ENCODE measurements at places on chromosomes 16 and 17. TPM values are rescaled to one million over a fixed set of nuclear protein-coding genes. Genes with fewer than 3 reads are reported as not detected.
A peak's percentile ranks its signal among the peaks of the same experiment; 100 is the strongest.

DNA sequence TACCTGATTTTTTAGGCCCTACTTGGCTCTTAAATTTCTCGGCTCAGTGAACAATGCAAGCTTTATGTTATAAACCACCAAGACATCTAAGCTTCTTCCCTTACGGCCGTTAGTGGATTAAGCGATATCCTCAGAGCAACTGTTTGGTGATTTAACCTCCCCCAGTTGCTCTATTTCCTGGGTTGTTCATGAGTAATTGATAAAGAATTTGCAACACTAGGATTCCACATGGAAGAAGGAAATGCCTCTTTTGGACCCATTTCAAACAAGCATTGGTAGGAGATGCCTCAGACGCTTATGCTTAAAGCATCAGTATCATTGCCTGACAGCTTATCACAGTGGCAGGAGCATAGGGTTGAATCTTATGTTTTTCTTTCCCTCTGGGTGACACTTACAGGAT, 65.3 kb downstream of the RBFOX1 start:
- no peak for DNase-seq

GRCh38 chr17:32541640-32542039, 54.8 kb downstream of the CDK5R1 start:
- DNase-seq = no peak

- DNase-seq = no peak
These were observed 17.9 kb upstream of the ALDH3A2 start for GRCh38 chr17:19630661-19631060.

DNA sequence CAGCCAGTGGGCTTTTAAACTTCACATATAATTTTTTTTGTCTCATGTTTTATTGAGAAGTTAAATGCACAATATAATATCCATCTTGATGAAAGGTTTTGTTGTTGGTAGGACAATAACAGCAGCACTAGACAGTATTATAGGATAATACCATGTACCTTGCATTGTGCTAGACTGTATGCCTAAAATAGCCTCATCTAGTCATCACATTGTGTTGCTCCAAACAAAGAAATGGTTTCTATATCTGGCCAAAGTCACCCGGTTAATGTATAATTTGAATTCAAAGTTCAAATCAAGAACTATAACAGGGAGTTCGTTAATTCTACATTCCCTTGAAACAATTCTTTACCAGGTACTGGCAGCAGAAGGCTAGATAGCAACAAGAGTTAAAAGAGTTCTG, 104.9 kb downstream of the KCNJ2 start:
- DNase-seq = no peak

GRCh38 chr17:47316311-47316710, 7.4 kb upstream of the EFCAB13 start:
- DNase-seq = no peak

- peak; percentile 62 for DNase-seq
These were observed 31.9 kb downstream of the CACNG1 start for GRCh38 chr17:67076290-67076689.

DNA sequence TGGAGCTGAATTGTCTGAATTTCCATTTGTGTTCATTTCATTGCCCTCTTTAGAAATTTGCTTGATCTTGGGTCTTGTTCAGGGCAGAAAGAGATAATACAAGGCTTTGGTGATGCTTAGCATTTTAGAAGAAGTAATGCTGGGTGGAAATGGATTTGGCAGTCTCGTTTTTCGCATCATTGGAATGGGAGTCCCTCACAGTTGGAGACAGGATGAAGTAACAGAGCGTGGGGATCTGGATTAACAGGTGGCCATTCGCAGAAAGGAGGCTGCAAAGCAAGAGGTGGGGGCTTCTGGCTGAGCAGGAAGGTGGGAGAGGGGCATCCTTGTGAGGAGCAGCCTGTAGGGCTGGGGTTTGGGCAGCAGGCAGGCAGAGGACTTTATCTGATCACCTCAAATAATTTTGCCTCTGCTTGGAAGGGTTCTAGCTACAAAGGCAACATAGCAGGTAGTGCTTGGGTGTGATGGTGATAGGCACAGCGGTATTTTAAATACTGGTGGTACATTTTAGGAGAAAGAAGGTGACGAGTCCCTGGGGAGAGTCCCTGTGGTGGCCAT, 17.0 kb downstream of the KSR1 start:
- DNase-seq = no peak

DNA sequence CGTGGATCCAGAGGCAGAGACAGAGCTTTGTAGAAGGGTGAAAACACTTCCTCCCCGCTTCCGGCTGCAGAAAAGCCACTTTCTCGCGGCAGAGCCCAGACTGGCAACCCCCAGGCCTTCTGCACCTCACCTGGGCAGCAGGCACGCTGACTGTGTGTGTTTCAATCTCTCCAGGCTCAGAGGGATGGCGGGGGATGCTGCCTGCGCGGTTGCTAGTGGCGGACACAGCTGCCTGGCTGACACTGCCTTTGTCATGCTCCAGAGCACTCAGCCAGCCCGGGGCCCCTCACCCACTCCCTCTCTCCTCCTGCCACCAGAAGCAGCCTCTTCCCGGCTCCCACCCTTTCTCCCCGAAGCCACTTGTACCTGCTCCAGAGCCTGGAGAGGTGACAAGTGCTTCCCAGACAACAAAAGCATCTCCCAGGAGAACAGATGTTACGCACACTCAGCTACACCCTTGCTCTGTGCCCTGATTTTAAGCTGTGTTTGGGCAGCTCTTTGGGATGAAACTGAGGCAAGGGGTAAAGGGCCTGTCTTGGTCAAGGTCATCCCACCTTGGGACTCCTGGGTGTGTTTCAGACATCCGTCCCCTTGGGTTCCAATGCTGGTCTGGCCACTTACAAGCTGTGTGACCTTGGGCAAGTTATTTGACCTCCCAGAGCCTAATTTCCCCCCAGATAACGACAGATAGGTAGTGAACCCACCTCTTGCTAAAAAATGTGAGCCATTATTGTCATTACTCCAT, 9.2 kb upstream of the GLIS2 start:
- no peak for DNase-seq

- DNase-seq = no peak
These were observed 11.6 kb downstream of the MYO1C start for GRCh38 chr17:1480747-1481465.

DNA sequence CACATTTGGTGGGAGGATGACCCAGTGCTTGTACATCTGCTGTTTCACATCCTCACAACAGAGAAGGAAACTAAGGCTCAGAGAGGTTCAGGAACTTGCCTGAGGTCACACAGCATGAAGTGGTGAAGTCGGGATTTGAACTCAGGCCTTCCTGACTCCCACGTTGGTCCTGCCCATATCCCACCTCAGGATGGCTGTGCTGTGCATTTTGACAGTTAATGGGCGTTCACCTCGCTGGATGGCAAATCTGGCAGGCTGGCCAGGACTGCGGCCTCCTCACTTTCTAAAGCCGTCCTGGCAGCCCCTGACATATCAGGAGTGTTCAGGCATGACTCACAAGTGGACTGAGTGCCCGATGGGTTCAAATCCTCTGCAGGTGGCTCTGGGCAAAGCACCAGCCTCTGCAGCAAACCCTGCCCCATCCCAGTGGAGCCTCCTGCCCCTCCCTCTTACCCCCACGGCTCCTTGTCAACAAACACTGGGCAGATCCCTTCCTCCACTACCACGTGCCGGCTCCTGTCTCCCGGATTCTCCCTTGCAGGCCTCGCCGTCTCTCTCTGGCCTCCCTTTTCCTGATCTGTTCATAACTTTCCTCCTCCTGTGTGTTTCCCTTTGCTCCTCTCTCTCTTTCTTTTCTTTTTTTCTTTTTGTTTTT, 29.2 kb downstream of the SOCS3 start:
- DNase-seq = no peak

DNA sequence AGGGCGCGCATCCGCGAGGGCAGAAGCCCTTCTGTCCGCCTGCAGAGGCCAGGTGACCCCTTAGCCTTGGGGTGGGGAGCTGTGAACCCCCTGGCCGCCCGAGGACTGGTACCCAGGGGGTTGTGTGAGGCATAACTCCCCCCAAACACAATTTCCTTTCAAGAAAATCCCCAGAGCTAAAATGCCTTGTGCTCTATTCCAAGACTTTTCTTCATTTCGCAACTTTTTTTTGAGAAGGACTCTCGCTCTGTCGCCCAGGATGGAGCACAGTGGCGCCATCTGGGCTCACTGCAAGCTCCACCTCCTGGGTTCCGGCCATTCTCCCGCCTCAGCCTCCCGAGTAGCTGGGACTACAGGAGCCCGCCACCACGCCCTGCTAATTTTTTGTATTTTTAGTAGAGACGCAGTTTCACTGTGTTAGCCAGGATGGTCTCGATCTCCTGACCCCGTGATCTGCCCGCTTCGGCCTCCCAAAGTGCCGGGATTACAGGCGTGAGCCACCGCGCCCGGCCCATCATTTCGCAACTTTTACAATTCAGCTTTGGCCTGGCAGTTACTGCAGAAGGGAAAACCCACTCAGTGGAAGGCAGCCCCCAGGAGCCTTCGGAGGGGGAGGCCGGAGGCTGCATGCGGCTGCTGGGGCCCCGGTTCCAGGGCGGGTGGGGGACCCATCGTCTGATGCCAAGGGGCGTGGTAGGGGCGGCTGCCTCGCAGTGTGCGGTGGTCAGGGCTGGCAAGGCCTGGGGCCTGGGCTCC, 963 bp upstream of the APRT start:
- DNase-seq = no peak

- no peak for DNase-seq
These were observed 16.8 kb downstream of the MARCHF10 start for GRCh38 chr17:62791235-62791734.

DNA sequence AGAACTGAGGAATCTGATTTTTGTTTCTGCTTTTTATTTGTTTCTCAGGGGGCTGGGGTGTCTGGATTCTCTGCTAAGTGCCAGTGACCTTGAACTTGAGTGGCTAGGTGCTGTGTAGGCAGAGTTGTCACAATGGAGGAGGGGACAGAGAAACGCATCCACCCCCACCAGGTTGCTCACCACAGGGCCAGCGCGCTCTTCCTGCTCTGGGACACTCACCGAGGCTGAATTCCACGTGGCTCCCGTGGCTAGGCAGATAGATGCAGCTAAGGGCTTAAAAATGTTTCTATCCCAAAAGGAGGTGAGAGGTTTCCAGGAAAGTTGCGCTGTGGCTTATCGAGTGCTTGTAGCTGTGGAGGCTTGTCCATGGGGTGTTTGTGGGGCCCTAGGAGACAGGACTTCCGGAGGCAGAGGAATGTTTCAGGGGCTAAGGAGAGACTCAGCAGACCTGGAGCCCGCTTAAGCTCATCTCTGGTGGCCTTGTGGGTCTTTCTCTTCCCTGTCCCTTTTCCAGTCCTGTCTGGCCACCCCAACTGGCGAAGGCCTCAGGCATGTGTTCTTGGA, 36.8 kb downstream of the ADCY7 start:
- DNase-seq = no peak

DNA sequence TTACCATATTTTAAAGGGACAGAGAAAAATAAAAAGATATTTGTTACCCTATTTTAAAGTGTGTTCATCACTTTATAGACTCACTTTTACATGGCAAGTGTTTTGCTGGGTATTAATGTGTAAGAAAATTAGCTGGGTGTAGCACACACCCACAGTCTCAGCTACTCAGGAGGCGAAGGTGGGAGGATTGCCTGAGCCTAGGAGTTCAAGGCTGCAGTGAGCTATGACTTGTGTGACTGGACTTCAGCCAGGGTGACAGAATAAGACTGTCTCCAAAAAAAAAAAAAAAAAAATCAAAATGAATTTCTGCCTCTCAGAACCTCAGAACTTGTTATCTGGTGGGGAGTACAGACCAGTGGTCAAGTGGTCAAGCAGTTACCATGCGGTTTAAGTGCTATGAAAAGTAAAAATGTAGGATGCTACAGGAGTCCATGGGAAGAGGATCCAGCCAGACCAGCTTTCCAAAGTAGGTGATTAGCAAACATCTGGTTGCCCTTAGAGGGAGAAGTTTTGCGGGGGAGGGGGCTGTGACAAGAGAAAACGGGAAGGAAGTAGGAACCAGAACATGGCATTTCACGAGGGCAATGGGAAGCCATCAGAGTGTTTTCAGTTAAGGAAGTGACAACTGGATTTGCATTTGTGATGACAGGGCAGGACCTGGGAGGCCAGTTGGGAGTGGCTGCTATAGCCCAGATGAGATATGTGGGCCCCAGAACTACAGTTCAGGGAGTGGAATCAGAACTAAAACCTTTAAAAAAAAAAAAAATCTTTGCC, 13.9 kb downstream of the CNEP1R1 start:
- no peak for DNase-seq

DNA sequence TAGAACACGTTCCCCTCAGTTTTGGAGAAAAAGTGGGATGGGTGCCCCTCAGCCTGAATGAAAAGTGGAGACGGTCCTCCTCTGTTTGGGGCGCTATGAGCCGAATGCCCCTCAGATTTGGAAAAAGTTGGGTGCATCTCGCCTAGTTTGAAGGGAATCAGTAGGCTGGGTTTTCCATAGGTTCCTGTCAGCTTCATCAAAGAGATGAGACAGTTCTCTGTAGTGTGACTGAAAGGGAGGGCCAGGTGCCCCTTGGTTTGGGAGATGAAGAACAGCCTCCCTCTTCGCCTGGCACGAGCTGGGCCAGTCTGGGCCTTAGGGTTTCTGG, 742 bp upstream of the SLC9A5 start:
- DNase-seq = no peak

- no peak for DNase-seq
These were observed 53.1 kb downstream of the MRM3 start for GRCh38 chr17:835263-835662.

DNA sequence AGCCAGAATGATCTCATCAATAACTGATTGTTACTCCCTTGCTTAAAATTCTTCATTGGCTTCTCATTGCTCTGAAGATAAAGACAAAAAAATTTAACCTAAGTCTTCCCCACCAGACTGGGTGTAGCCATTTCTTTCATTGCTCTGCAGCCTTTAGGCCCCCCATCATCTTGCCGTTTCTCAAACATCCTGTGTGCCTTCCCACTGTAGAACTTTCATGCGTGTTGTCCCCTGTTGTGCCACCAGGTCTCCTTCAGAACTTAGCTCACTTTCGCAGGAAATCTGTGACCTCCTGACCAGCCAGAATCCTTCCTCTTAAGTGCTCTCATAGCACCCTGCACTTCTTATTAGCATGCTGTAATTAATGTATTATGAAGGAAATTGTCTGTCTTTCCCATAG, 31.8 kb downstream of the TNRC6C start:
- DNase-seq = no peak

DNA sequence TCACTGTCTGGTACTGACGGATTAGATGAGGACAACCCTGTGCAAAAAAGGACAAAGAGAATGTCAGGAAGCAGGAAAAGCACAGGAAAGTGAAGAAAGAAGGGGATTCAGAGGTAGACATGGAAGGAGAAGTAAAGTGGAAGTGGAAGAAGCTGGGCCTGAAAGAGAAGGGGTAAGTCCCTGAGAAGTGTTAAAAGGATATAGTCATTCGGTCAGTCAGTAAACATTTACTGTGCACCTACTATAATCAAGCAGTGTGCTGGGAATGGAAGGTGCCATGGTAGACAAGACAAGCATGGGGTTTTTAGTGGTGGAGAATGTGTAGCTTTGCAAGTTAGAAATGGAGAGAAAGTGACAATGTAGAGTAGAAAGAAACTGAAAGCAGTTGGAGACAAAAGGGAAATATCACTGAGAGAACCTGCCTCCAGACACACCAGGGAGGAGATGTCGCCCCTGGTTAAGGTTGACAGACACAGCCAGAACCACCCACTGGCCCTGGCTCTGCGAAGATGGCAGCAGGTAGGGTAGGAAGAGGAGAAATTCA, 4.4 kb upstream of the SP2 start:
- DNase-seq = no peak

IL34 gene
- polyA plus RNA-seq = 2.6 TPM

KRT40 gene
- 0.61 TPM for polyA plus RNA-seq

CIITA gene
- polyA plus RNA-seq = 8.6 TPM

SMIM22 gene
- 367 TPM for polyA plus RNA-seq

CCDC78 gene
- polyA plus RNA-seq = 7.7 TPM

EFCAB5 gene
- 0.54 TPM for polyA plus RNA-seq

NTN1 gene
- polyA plus RNA-seq = 2.2 TPM

Data from pancreas (tissue), 10 donors.